Midbrain (tissue), 1 donor: ENCODE measurements at places on chromosomes 5 and 9.

DNA sequence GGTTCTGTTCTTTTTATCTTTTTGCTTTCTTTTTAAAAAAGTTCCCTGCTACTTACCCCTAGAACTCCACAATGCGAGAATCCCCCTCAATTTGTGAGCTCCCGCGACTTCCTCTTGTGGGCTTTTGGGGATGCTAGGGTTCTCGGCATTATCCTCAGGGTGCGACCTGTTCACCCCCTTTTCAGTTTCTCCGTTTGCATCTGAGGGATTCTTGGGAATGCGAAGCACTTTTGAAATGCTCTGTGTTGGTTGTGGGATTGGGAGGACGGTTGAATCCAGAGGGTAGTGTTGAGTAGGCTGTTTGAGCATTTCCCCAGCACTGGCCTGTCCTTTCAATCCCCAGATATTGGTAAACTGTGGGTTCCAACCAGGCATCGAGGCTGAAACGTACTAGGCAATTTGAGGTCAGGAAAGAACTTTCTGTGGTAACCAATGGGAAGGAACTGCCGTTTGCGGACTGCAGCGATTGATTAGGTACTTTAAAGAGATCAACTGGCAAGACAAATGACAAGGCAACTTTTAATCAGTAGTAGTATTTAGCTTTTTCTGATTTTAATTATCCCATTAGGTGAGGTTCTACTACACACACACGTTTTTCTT, 415 bp downstream of the XRCC4 start:
- no peak for DNase-seq

DNA sequence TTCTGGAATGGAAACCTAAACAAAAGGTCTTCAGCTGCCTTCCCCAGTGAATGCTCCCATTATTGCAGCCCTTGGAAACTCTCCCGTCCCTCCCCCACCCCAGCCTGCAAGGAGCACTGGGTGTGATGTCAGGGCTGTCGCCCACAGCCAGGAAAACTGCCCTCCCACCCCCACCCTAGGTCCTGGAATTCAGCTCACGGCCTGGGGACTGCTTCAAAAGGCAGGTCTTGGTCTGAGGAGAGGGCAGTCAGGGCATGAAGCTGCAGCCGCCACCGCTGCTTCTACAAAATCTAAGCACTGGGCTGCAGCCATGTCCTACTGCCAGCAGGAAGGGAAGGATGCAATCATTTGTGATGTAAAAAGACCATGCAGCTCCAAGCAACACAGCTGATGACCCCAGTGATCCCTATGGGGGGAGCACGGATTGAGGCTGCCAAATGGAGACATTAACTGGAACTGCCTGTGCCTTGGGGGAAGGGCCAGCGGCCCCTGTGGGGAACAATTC, 11.4 kb downstream of the GRHPR start:
- DNase-seq, result peak; percentile 92

GRCh38 chr9:127140181-127140580, 17.7 kb upstream of the ANGPTL2 start:
- no peak for DNase-seq

GRCh38 chr9:94726495-94727191, at the start of gene AOPEP:
Gene AOPEP (plus strand): TSS chr9:94726699. CDS start chr9:94759784, 33,085 bp downstream.
- peak; percentile 97 for DNase-seq

- DNase-seq, result no peak
Observed at GRCh38 chr5:72465066-72465465, 42.1 kb downstream of the ZNF366 start.

DNA sequence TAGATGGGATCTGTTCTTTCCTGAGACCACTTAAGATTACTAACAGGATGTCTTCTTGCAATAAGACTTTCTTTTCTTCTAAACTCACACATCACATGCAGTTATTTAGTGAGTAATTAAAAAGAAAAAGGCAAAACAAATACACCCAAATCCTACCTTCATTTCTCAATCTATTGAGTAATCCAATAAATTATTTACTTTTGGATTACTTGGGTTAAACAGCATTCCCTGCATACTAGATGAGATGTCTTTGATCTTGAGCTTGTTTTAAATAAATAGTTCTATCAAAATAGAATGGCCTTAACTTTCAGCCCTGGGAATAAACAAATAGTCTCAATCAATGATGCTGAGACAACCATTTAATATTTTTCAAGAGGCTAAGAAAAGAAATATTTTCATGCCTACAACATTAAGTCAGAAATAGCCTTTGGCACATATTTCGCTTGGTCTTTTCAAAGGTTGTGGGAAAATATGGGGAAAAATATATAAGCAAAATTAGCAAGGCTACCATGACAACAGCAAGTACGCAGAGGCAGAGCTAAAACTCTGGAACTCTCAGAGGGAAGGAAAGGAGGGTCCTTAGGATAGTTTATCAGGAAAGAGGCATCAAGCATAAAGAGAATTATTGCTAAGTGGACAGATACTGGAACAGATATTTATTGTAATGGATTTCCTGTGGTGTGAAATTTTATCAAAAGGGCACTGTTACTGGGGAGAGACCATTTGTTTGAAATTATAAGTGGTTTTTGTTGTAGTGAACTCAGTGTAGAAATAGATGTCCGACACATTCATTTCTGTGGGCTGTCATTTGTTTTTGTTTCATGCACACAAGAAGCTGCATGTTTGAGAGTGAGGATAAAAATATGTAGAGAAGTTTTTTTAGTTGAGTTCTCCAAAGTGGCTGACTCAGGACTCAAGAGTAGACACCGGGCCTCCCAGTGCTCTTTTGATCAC, 70.2 kb upstream of the CDH6 start:
- DNase-seq, result no peak

GRCh38 chr5:3348576-3349535, 246.8 kb upstream of the IRX1 start:
- no peak for DNase-seq

DNA sequence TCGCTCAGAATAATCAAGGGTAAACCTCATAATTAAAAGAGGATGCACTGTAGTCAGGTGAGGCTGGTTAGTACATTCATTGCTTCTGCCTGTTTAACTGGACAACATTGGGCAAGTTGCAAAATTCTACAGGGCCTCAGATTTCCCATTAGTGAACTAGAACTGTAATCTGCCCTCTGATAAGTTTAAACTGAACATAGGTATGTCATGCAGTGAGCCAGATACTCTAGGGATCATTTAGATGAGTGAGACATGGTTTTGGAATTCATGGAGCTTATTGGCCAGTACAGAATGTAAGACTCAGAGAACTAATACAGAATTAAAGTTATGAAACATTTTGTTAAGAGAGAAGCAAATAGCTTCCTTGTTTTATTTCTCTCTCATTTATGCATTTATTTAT, 35.9 kb downstream of the RNF44 start:
- no peak for DNase-seq

GRCh38 chr9:13847270-13847669, 466.7 kb downstream of the NFIB start:
- no peak for DNase-seq

DNA sequence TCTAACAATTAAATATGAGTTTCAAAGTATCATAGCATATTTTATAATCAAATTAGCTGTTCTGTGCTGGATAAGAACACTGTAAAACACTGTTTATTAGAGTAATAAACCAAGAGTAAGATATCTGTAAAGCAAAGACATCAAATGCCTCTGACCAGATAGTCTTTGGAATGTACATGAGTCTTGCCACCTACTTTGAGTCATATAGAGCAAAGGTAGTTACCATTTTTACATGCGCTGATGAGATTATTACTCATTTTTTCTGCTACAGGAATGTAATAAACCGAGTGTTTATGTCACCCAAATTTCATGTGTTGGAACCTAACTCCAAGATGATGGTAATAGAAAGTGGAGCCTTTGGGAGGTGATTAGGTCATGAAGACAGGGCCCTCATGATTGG, 654.5 kb downstream of the CETN3 start:
- DNase-seq, result no peak

DNA sequence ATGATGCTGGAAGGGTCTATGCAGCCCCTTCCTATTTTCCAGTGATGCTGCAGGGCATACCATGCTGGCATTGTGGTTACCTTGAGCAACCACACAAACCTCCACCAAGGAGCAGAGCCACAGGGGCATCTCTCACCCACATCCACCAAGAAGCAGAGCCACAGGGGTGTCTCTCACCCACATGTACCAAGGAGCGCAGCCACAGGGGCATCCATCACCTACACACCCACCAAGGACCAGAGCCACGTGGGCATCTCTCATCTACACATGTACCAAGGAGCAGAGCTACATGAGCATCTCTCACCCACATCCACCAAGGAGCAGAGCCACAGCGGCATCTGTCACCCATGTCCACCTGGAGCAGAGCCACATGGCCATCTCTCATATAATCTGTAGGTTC, 8.8 kb upstream of the GM2A start:
- DNase-seq, result no peak

DNA sequence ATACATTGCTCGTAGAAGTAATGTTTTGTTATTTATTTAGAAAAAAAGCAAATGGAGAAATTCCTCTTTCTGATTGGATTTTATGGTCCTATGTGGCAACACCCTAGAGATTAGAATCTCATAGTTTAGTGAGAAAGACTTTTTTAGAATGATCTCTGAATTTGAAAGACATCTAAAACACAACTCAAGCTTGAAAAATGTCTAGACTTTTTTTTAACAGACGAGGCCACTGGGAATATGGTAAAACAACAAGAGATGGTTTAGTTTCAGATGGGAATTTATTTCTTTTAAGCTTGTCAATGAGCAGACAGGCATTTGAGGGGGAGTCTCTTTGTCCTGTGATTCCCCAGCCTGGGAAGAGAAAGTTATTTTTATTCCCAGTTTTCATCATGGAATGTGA, 122.1 kb downstream of the NTRK2 start:
- DNase-seq, result no peak

- DNase-seq, result no peak
Observed at GRCh38 chr9:89077519-89077918, 86.3 kb downstream of the S1PR3 start.

DNA sequence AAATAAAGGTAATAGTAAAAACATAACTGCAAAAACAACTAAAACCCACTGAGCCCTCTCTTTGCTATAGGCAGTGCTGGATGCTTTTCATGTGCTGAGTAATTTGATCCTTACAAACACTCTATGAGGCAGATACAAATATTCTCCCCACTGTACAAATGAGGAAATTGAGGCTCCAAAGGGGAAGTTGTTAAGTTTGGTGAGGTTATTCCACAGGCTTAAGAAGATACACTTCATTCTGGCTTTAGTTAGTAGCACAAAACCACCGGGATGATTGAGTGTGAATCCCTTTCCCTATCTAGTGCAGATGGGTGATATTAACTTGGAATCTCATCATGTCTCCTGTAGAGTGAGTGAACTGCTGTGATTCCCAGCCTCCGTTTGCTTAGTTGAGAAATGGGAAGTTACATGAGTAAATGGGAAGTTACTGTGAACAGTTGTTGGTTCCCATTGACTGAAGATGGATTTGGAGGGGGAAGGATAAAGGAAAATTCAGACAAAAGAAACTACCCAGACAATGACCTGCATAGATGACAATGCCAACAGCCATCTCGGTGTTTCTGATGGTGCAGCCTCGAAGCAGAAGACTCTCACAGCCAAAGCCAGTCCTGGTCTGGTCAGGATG, 208.3 kb downstream of the ATP10B start:
- DNase-seq, result no peak

DNA sequence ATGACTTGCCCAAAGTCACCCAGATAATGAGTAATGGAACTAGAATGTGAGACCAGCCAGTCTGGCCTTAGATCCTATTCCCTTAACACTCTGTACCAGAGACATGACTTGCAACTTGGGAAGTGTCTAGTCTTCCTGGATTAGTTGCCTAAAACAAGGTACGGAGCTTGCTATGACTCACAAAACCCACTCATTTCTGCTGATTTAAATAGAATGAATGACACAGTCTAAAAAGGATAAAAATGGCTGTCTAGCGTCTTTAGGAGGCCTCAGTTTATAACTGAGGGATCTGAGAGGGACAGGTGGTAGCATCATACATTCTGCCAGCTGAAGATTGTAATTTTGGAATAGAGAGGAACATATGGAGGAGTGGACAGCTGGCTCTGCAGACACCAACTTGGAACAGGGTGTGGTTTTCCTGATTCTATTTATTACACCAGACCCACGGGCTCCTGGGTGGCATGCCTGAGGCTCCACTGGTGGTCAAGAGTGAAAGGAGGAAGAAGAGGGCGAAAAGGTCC, 62.7 kb downstream of the ABLIM3 start:
- DNase-seq, result no peak

- no peak for DNase-seq
Observed at GRCh38 chr5:9477537-9477936, 68.3 kb downstream of the SEMA5A start.

- no peak for DNase-seq
Observed at GRCh38 chr9:111868475-111868874, 28.1 kb upstream of the UGCG start.

- DNase-seq, result no peak
Observed at GRCh38 chr9:27940535-27940934, 367.3 kb upstream of the C9orf72 start.

GRCh38 chr5:39164529-39165402, 54.6 kb downstream of the FYB1 start:
- no peak for DNase-seq

GRCh38 chr5:143514616-143515335, 111.3 kb upstream of the NR3C1 start:
- DNase-seq, result no peak

- no peak for DNase-seq
Observed at GRCh38 chr5:138725818-138726416, 27.3 kb upstream of the CTNNA1 start.

GRCh38 chr9:38229104-38229500, 160.1 kb upstream of the SHB start:
- DNase-seq, result no peak

DNA sequence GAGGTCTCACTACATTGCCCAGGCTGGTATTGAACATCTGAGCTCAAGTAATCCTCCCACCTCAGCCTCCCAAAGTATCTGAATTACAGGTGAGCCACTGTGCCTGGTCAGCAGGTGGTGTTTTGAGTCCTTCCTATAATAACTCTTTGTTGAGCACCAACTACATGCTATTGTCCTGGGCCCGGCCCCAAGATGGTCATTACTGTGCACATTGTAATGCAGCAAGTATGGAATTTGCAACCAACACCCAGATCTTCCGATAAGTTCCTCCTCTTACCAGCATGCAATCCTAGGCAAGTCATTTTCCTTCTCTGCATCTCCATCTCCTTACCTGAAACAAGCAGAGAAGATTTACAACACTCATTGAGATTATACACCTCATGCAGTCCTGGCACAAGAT, 510.3 kb upstream of the KLF4 start:
- no peak for DNase-seq

DNA sequence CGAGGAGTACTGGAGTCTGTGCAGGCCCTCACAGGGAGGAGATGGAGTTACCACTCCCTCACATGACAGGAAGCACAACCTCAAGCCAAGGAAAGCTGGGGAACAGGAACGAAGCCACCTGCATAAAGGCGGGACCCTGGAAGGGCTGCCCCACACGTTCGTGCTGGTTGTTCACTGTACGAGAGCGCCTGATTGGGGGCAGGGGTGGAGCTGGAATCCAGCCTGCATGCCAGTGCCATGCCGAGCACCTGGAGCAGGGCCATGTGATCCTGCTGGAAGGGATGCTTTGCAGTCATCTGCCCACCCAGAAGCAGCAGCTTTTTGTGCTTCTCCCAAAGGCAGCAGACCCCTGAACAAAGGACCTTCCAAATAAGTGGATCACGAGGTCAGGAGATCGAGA, 11.4 kb downstream of the GRM6 start:
- DNase-seq, result no peak

- peak; percentile 50 for DNase-seq
Observed at GRCh38 chr9:104868687-104869404, 59.1 kb downstream of the ABCA1 start.

GRCh38 chr5:138110266-138110963, 26.6 kb downstream of the WNT8A start:
- DNase-seq, result no peak
